ENCODE measurements at places on chromosomes 12 and 14. TPM values are rescaled to one million over a fixed set of nuclear protein-coding genes. Genes with fewer than 3 reads are reported as not detected.

DNA sequence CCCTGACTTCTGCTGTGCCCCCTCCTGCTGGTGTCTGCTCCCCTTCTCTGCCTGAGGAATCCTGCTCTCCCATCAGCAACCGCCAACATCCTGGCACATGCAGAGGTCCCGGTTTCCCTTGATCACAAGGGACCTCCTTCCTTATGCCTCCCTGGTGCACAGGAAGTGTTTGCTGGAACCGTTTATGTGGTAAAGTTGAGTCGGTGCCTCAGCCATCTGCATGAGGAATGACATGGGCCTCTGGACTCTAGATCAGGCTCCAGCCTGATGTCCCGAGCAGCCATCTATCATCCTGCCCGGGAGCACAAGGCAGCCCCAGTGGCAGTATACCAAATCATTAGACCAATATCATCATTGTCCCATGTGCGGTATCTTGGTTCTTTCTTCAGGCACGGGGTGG, 90.4 kb downstream of the BORCS5 start:
- no peak for DNase-seq
- no peak overlapping the region for H3K4me3 ChIP-seq
- H3K4me1 ChIP-seq: peaks cover 21% of the 10 kb centered on the region
- H3K36me3 ChIP-seq: no peaks in the 10 kb centered on the region
- peak overlapping the region; percentile 42 for H3K27ac ChIP-seq

DNA sequence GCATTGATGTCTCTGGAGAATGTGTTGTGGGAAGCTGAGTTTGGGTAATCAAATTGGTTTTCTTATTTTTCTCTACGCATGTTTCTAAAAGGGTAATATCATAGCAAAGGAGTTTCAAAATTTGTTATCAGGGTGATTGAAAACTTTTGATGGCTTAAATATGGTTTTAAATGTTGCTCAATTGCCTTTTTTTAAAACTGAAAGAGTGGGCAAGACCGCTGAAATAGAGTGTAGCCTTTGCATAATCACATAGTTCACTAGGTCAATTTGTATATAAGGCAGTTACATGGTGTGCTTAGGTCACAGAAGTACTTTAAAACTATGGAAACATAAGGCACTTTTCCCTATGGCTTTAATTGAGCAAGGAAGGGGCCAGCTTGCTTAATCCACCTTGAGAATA, 167.4 kb downstream of the SNAPC1 start:
- no peak for DNase-seq
- no peak overlapping the region for H3K27ac ChIP-seq
- peaks cover 8% of the 10 kb centered on the region for H3K4me1 ChIP-seq
- no peaks in the 10 kb centered on the region for H3K36me3 ChIP-seq

DNA sequence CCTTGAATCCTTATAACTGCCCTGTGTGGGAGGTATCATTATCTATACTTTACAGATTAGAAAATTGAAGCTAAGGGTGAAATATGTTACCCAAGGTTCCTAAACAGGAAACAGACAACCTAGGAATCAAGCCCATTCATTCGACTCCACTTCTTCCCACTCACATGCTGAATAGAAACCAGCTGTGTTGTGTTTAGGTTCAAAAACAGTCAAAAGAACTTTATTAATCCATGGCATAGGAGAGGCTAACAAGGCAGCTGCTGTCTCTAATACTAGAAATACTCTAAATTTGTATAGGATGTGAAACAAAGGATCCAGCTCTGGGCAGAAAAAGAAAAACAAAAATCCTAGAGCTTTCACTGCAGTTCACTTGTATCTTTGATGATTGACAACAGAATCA, 9.9 kb downstream of the AMDHD1 start:
- no peak overlapping the region for H3K4me3 ChIP-seq
- no peak for DNase-seq
- H3K27ac ChIP-seq: no peak overlapping the region
- H3K4me1 ChIP-seq: no peaks in the 10 kb centered on the region
- H3K36me3 ChIP-seq: no peaks in the 10 kb centered on the region
- no peaks in the 10 kb centered on the region for H3K27me3 ChIP-seq

GRCh38 chr12:84912198-84913128, at the start of gene SLC6A15:
Gene SLC6A15, minus strand, starts transcription at chr12:84912799. Its CDS starts 20,679 bp downstream, at chr12:84892120.
- H3K27me3 ChIP-seq: no peaks in the 10 kb centered on the region
- H3K27ac ChIP-seq: no peak within 1 kb of the TSS
- H3K36me3 ChIP-seq: no peaks in the 10 kb centered on the region
- H3K4me1 ChIP-seq: no peaks in the 10 kb centered on the region
- H3K4me3 ChIP-seq: peak within 1 kb of the TSS; percentile 68

DNA sequence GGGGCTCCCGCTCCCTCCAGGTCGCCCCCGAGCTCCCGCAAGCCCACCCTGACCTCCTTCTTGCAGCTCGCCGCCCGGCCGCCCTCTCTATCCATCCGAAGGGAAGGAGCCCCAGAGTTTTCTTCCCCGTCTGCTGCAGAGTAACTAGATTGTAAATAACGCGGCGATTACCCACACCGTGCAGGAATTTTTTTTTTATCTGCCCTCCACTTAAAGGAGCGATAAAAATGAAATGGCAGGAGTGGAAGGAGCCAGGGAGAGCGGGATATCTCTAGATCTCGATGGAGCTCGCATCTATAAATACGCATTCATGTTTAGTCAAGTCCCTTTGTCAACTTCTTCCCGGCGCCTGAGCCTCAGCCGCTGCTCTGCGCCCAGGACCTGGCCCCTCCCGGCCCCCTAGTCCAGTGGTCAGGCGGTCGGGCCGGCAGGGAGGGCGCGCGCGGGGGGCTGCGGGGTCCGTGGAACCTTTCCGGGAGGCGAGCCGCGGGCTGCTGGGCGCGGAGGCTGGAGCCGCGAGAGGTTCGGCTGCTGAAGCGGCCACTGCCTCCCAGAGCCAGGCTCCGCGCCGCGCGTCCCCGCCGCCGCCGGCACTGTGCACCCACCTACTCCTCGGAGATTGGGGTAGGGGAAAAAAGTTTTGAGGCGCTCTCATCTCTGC, 386.0 kb downstream of the BCAT1 start:
- H3K4me1 ChIP-seq: peaks cover 24% of the 10 kb centered on the region
- H3K27me3 ChIP-seq: no peaks in the 10 kb centered on the region

DNA sequence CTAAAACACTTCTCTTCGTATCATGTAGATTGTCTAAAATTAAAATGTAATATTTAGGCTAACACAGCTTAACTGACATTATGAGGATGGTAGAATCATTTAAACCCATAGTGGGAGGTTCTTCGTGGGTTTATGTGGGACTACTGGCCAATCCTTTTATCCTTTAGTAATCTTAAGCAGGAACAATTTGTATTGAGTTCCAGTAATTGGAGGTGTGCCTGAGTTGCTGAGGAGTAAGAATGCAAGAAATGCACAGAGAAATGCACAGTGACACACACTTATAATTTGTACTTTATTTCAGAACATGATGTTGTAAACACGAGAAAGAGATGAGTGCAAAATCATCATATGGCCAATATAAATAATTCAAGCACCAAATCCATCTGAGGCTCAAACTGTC, 22.3 kb downstream of the OTOGL start:
- no peak overlapping the region for H3K4me3 ChIP-seq
- H3K27me3 ChIP-seq: no peaks in the 10 kb centered on the region
- no peak overlapping the region for H3K27ac ChIP-seq

GRCh38 chr14:29536886-29537511, 390.6 kb downstream of the PRKD1 start:
- H3K4me1 ChIP-seq: no peaks in the 10 kb centered on the region
- no peak overlapping the region for H3K4me3 ChIP-seq
- DNase-seq: no peak
- H3K27ac ChIP-seq: no peak overlapping the region

DNA sequence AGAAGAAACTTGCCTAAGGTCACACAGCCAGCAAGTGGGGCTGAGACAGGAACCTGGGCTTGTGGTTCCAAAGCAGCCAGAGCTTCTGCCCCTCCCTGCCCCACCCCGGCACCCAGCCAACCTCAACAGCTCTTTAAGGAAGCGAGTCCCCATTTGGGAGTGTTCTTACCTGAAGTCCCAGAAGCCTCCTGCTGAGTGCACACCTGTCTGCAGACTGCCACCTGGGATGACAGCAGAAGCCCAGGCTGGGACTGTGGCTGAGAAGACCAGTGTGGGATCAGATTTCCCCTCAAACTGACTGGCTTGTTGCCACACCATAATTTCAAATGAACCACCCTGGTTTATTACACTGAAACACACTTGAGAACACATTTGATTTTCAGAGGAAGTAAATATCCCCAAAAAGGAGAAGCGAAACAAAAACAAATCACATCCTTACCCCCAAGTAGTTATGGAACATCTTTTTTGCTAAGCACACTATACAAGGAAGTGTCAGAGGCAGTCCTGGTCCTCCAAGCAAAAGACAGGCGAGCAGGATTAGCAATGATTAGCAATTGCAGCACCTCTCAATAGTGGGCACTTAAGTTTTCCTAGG, 6.3 kb upstream of the RIN3 start:
- H3K27me3 ChIP-seq: no peaks in the 10 kb centered on the region
- no peak overlapping the region for H3K27ac ChIP-seq
- no peak for DNase-seq
- no peaks in the 10 kb centered on the region for H3K36me3 ChIP-seq
- H3K4me1 ChIP-seq: peaks cover 18% of the 10 kb centered on the region

DNA sequence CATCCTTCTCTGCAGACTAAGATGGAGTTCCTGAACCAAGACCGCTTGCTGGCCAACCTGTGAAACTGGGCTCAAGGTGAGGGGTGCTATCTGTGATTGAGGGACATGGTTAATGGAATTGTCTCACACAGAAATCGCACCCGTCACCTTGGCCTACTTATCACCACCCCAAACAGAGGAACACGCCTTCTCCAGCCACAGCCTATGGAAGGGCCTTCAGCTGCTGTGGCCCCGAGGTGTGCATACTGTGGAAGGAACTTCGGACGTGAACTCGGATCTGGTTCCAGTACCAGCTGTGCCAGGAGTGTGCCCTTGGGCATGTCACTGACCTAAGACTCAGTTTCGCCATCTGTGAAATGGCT, 44.4 kb downstream of the EVL start:
- no peak overlapping the region for H3K27ac ChIP-seq
- peaks cover 8% of the 10 kb centered on the region for H3K4me1 ChIP-seq
- DNase-seq: no peak
- no peaks in the 10 kb centered on the region for H3K36me3 ChIP-seq
- H3K4me3 ChIP-seq: no peak overlapping the region

GRCh38 chr14:69313176-69313575, 53.2 kb downstream of the GALNT16 start:
- H3K36me3 ChIP-seq: no peaks in the 10 kb centered on the region
- H3K27ac ChIP-seq: no peak overlapping the region
- H3K4me3 ChIP-seq: no peak overlapping the region
- no peak for DNase-seq
- no peaks in the 10 kb centered on the region for H3K27me3 ChIP-seq

- H3K27me3 ChIP-seq: no peaks in the 10 kb centered on the region
- H3K4me1 ChIP-seq: no peaks in the 10 kb centered on the region
- no peak overlapping the region for H3K4me3 ChIP-seq
- no peak for DNase-seq
Measured at GRCh38 chr12:38880288-38880687, 25.1 kb downstream of the CPNE8 start.

CLEC6A gene
- total RNA-seq: not detected

SLC6A15 gene
- total RNA-seq: not detected

SLC24A4 gene
- total RNA-seq: 2.7 TPM

GYS2 gene
- total RNA-seq: not detected

RNASE7 gene
- not detected for total RNA-seq

MARS1 gene
- 104 TPM for total RNA-seq
